Right hindlimb (tissue), 1 donor: ENCODE measurements at places on chromosomes 16 and 17.

GRCh38 chr16:31453255-31454204 is 5.8 kb upstream of the ARMC5 start:
- DNase-seq = no peak

- peak; percentile 38 for DNase-seq
Observed at GRCh38 chr17:79065105-79065670, 9.4 kb upstream of the ENGASE start.

- no peak for DNase-seq
Observed at GRCh38 chr17:55833306-55833705, 82.5 kb downstream of the PCTP start.

DNA sequence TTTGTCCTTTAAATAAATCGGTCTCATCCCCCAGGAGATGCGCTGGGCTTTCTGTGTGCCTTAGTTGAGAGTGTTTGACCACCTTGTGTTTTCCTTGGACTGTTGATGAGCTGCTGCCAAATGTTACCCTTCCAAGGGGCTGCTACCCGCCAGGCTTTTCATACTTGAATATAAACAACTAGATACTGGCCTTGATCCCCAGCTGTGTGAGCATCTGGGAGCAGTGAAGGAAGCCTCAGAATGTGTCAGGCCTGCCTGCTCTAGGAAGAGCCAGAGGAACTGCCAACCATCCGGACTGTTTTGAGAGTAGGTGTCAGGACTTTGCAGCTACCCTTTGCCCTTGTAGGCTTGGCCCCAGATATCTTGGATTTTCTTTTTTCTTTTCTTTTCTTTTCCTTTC is 57.8 kb downstream of the LDHD start:
- no peak for DNase-seq

DNA sequence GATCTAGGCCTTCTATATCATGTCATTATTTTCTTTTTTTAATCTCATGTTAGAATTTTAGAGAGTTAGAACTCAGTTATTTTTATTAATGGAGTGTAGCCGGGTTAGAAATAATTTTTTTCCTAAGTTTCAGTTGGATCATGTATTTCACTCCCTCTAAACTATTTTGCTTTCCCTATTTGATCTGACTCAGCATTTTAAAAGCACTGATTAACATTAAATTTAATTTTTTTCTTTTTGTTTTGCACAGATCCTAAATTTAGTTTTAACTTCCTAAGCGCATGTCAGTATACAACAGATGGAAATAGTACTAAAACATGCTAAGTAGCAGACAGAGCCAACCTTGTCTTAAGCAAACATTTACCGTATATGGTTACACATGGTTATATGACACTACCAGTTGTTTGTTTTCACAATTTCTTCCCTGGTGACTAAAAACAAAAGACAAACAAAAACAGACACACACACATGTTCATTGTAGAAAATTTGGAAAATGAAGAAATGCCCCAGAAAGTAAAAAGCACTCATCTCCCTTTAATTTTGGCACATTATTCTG is 33.6 kb upstream of the RAB11FIP4 start:
- DNase-seq = no peak

- no peak for DNase-seq
Observed at GRCh38 chr17:35998756-35999155, 2.6 kb downstream of the CCL15 start.

DNA sequence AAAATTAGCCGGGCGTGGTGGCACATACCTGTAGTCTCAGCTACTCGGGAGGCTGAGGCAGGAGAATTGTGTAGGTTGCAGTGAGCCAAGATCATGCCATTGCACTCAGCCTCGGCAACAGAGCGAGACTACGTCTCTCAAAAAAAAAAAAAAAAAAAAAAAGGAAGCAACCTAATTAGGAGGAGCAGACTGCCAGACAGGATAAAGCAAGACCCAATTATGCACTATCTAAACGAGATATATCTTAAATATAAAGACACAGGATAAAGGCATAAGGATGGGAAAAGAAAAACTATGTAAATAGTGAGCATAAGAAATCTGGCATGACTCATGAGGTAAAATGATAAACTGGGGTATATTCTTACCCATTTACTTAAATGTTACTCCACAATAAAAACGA is 4.9 kb downstream of the TXNDC11 start:
- no peak for DNase-seq

DNA sequence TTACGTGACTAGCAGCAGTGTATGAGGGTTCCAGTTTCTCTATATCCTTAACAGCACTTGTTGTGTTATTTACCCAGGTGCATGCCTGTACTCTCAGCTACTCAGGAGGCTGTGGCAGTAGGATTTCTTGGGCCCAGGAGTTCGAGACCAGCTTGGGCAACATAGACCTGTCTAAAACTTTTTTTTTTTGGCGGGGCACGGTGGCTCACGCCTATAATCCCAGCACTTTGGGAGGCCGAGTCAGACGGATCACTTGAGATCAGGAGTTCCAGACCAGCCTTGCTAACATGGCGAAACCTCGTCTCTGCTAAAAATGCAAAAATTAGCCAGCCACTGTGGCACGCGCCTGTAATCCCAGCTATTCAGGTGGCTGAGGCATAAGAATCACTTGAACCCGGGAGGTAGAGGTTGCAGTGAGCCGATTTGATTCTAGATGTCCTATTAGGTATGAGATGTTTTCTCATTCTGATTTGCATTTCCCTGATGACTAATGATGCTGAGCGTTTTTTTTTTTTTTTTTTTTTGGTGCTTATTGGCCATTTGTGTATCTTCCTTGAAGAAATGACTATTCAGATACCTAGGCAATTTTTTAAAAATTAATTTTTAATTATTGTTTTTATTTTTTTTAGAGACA is 13.4 kb downstream of the CASC3 start:
- DNase-seq = no peak

DNA sequence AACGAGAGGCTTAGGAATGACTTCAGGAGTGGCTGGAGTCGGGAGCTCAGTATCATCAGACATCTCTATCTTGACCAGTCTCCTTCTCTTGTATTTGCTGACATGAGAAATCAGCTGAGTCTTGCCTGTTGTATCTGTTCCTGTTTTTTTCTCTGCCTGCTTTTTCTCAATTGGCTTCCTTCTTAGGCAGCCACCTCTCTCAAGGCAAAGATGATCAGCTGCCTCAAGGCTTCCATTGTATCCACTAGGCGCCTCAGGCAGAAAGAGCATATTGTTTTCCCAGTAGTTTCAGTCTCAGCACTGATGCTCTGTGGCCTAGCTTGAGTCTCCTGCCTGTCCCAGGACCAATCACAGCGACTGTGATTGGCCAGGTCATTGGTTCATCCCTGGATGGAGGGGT is 306.2 kb downstream of the CPPED1 start:
- DNase-seq = no peak

- no peak for DNase-seq
Observed at GRCh38 chr17:62017496-62017895, 47.6 kb downstream of the MED13 start.

DNA sequence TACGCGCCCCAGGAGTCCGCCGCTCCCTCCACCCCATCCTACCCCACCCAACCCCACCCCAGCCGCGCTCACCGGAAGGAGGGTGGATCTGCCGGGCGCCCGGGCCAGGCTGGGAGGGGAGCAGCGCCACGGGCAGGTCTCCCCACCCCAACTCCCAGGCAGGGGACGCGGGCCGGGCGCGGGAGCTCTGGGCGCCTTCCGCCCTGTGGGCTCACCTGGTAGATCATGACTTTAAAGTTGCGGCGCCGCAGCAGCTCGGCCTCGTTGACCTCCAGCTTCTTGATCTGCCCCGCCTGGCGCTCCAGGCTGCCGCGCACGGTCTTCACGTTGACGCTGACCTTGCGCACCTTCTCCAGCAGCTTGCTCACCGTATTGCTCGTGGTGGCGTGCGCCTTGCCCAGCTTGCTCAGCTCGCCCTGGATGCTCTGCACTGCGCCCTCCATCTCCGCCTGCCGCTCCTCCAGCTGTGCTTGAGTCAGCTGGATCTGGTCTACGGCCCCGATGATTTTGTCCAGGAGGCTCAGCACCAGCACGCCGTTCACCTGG is 571 bp downstream of the CAVIN1 start:
- peak; percentile 53 for DNase-seq
